Activated CD4-positive, alpha-beta T cell treated with anti-CD3 and anti-CD28 coated beads, Interleukin-2, Interleukin-4, amounts not matched to agents 100 ng/mL and 50 ng/mL, durations not matched to agents 16 hours and 8 hours (primary cell): ENCODE measurements at places on chromosomes 16 and 17.

- no peak for DNase-seq
Measured at GRCh38 chr17:8711291-8711690, 33.3 kb downstream of the CCDC42 start.

DNA sequence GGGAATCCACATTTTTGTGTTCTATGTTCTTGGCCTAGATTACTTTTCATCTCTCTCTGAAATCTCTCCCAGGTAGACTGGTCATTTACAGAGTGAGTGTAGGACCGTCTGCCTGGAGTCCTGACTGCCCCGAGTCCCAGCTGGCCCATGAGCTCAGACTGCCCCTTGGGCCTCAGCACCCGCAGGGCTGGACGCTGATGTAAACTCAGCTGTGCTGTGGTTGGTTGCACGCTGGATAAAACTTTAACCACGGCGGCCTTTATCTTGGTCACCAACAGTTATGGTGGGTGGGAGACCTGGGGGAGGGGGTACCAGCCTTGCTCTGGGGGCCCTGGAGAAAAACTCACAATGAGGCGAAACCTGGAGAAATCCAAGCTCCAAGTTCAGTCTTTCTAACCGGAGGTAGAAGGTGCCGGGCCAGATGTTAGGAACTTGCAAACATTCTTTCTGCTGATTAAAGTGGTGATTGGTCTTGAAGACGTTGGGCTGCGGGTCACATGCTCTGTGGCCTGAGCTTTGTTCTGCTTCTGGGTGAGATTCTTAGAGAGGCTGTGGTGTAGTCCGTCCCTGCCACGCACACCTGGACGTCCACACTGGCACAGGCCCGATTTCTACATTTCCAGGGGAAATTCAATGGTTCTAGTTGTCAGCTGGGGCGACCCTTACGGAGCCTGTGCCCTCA, 6.9 kb downstream of the METRNL start:
- DNase-seq, result no peak

- no peak for DNase-seq
Measured at GRCh38 chr16:12917246-12917645, 15.8 kb downstream of the SHISA9 start.

GRCh38 chr16:85221771-85222154, 109.5 kb upstream of the CIBAR2 start:
- DNase-seq, result no peak

DNA sequence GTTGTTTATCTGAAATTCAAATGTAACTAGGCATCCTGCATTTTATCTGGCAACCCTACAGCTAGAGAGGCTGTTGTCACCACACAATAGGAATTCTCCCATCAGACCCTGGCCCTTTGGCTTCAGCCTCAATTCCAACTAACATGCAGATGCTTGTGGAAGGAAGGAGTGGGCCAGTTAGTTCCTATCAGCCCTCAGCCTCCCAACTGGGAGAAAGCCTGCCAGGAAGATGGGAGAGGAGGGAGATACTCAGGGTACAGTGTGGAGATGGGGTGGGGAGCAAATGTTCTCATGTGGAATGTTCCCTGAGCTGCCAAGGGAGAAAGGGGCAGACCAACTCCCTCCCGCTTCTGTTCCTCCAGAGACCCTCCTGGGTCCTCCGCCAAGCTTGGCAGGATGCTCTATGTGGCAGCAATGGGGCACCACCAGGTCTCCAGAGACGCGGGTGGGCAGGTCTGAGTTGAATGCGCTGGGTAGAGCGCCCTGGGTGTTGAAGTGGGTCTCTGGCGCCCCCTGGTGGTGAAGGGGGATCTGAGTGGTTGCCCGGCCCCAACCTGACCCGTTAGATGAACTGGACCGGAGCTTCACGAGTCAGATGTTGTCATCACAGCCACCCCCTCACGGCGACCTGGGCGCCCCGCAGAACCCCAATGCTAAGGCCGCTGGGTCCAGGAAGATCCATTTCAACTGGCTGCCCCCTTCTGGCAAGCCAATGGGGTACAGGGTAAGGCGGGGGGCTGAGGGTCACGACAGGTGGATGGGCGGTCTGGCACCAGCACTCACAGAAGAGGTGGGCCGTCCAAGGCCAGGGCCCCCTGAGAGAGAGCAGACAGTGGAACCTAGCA, 15.2 kb downstream of the GALK1 start:
- DNase-seq, result peak; percentile 87

DNA sequence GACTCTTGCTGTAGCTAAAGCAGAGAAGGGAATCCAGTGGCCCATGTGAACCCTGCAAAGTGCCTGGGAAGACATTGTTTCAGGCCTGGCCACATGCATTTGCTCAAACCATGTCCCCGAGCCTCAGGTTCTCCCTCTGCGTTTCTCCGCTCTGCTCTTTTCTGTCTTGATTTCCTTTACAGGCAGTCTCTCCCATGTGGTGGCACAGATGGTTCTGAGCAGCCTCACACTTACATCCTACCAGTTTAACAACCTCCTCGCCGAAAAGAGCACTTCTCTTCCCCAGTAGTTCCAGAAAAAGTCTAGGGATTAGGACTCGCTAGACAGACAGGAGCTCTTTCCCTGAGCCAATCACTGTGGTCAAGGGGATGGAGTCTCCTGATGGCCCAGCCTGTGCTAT, 28.3 kb upstream of the MYH10 start:
- DNase-seq, result no peak

DNA sequence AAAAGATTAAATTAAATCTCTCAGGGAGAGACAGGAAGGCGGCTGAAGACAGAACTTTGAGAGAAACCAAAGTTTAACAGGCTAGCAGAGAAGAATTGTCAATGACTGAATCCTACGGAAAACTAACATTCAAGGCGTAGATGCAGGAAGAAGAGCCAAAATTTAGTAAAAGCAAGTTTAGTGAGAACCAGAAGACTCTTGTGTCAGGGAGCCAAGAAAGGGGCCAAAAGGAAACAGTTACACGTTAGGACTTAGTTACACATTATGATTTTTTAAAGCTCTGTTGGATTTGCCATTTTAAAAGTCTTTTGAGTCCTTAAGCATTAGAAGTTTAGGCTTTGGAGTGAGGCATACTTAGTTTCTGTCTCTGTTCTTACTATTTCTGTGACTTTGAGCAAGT, 164.6 kb downstream of the CHD9 start:
- no peak for DNase-seq

GRCh38 chr17:42920922-42921321, 20.3 kb downstream of the G6PC1 start:
- DNase-seq, result no peak

- no peak for DNase-seq
Measured at GRCh38 chr16:81694494-81695280, 84.4 kb upstream of the PLCG2 start.

GRCh38 chr17:38719943-38720641, 10.0 kb upstream of the CISD3 start:
- no peak for DNase-seq

GRCh38 chr17:14704121-14704520, 403.2 kb downstream of the HS3ST3B1 start:
- DNase-seq, result no peak

GRCh38 chr17:37507111-37507510, 17.4 kb downstream of the DUSP14 start:
- DNase-seq, result no peak

GRCh38 chr16:75590920-75591843, 25.0 kb downstream of the GABARAPL2 start:
- DNase-seq, result no peak

GRCh38 chr16:14449790-14450480, 180.1 kb downstream of the PARN start:
- DNase-seq, result no peak

- DNase-seq, result no peak
Measured at GRCh38 chr16:8644211-8645140, 23.0 kb downstream of the METTL22 start.

- no peak for DNase-seq
Measured at GRCh38 chr17:45814622-45815606, 29.8 kb upstream of the SPPL2C start.

- DNase-seq, result peak; percentile 44
Measured at GRCh38 chr16:75064403-75065148, 52.0 kb downstream of the LDHD start.

DNA sequence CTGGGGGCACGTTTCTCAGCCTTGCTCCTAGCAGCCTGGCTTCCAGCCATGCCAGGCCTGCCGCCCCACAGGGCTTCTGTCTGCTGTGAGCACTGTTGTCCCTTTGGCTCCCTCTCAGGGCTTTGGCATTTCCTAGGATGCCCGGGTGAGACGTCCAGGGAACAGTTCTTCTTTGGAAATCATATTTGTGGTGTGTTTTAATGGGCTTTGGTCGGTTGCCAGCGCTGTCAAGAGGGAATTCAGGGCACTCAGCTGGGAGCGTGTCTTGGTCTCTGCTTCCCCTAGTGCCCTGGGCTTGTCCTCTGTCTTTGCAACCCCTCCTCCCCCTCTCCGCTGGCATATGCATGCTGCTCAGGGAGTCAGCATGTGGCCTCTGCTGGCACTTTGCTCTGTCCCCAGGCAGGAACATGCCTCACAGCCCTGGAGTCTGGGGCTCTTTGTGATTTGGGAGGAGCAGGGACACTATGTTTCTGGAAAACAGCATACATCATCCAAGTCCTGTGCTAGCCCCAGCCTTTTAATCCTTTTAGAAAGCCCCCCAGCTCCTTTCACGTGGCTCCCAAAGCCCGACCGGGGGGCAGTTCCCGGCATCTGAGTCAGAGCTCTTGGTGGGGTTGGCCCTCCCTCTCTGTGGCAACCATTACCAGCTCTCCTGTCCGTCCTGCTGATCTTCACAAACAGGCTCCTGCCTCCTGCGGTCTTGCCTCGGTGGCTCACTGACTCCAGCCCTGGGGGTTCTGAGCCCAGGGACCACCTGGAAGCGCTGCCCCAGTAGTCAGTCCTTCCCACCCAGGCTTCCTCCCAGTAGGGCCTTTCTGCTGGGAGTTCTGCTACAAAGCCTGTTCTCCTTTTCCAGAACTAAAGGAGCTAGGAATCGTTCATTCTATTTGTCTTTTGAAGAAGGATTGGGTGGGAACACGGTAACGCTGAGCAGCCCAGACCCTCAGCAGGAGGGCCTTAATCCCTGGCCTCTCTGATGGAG, 26.7 kb downstream of the SAP30BP start:
- DNase-seq, result no peak

GRCh38 chr16:30548416-30549253, 9.5 kb downstream of the ZNF764 start:
- no peak for DNase-seq

DNA sequence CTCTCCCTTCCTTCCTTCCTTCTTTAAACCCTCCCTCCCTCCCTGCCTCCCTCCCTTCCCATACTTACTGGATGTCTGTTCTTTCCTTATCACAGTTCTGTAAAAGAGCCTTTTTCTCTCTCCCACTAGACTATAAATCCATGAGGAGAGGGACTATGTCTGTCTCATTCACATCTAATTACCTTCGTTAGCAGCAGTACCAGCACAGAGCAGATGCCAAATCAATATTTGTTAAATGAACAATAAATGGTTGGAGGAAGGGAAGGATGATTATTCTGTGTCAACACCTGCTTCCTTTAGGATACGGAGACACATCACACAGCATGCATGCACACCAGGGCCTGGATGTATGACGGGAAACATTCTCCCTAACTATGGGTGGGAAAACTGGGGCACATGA, 94.2 kb downstream of the DNAH3 start:
- no peak for DNase-seq

- DNase-seq, result no peak
Measured at GRCh38 chr17:8966926-8967325, 1.4 kb upstream of the PIK3R5 start.

- peak; percentile 28 for DNase-seq
Measured at GRCh38 chr17:35238821-35239220, 4.1 kb upstream of the SLFN5 start.

GRCh38 chr17:31736855-31737625, 122.0 kb downstream of the COPRS start:
- no peak for DNase-seq

DNA sequence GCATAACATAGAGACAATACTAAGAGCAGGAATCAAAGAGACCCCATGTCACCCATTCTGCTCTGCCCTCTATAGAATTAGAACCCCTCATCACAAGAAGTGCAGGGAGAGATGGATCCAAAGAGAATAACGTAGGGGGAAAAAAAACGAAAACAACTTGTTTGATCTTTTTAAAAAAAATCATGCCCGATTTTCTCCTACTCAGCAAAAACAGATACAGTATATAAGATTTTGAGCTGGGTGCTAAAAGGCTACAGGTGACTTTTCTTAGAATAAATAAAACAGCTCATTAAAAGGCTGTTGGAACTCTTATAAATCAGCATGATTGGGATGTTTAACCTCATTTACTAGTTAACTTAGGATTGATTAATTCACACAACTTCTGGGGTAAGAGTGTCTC, 17.4 kb downstream of the UBN1 start:
- no peak for DNase-seq

DNA sequence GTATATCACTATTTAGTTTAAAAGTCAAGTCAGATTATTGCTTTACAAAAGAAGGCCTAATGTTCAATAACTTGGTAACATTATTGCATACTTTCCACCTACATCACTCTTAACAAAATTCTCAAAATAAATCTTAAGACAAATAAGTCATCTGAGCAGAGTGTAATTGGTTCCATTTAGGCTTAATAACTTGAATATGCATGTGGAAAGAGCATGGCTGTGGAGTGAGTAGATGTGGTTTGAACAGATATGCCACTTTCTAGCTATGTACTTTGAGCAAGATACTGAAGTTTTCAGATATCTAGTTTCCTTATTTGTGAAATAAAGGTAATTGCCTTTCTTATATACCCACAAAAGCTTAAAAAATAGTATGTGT, 6.7 kb upstream of the EVI2A start:
- DNase-seq, result no peak

GRCh38 chr16:89139907-89140361, 31.6 kb upstream of the CDH15 start:
- DNase-seq, result no peak
